ENCODE measurements at places on chromosomes 7 and 10. TPM values are rescaled to one million over a fixed set of nuclear protein-coding genes. Genes with fewer than 3 reads are reported as not detected.

UBE2D4 gene
- 13.4 TPM for polyA plus RNA-seq

WNT2 gene
- polyA plus RNA-seq, result 0.61 TPM

ZNF804B gene
- not detected for polyA plus RNA-seq

NUTM2D gene
- 2.9 TPM for polyA plus RNA-seq

GRCh38 chr7:116981939-116982338, 28.6 kb downstream of the ST7 start:
- DNase-seq, result no peak

DNA sequence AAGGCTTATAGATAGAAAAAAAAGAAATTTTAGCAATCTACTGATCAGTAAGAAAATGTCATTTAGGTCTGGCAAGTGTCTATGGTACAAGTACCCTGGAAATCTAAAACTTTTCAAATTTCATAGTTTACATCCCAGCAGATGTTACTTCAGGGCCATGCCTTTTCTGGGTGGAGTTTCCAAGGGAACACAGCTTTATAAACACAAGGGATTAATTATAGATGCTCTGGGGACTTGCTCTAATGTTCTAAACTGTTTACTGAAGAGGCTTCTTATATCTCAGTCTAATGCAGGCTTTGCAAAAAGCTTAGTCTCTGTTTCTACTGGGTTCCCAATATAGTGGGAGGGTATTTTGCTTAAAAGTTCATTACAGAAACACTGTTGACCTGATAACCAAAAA, 3.1 kb downstream of the CD36 start:
- DNase-seq, result no peak

- peak; percentile 56 for DNase-seq
These were observed at the start of gene COL1A2 for GRCh38 chr7:94394437-94395140. TSS of gene COL1A2 (plus strand) at chr7:94394895. CDS start at chr7:94395032, 137 bp downstream.

All from small intestine (tissue), 16 donors.